Activated CD8-positive, alpha-beta memory T cell treated with anti-CD3 and anti-CD28 coated beads for 1 hour (primary cell): ENCODE measurements at places on chromosomes 2 and 18.

GRCh38 chr2:159290289-159290907 is 3.9 kb upstream of the WDSUB1 start:
- no peak for DNase-seq

DNA sequence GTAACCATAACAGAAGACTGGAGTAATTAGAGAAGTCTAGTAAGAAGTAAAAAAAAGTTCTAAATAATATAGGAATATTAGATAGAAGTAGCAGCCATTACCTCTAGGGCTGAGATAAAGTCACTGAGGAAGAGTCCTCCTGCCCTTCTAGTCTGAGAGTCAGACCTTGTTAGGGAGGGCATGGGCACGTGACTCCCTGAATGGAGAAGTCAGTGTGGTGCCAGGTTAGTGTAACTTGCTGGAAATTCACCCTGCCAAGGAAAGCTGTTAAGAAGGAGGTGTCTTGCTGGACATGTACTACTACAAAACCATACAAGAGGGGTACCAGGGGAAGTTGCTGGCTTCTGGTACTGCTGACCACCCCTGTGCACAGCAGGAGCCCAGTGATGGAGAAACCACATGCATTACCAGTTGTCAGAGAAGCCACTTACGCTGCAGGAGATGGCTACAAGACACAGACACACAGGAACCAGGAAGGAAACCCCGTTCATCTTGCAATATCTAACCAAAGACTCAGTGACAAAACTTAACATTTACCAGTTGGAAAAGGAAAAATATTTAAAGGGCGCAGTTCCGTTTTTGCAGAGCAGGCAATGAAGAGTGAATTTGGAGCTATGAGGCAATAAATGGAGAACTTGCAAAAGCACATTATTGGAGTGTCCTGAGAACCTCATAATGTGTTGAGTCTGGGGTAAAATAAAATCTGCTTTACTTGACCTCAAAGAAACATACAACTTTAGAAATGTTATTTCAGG is 77.2 kb upstream of the TLK1 start:
- no peak for DNase-seq

- DNase-seq: no peak
Measured at GRCh38 chr2:22486343-22486742, 898.6 kb upstream of the KLHL29 start.

DNA sequence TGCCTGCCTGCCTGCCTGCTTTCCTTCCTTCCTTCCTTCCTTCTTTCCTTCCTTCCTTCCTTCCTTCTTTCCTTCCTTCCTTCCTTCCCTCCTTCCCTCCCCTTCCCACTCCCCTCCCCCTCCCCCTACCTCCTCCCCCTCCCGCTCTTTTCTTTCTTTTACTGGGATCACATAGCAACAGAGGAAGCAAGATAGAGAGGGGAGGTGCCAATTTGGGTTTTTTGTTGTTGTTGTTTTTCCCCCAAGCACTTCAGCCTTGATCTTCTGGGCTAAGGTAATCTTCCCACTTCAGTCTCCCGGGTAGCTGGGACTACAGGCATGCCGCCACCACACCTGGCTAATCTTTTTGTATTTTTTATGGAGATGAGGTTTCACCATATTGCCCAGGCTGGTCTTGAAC is 20.0 kb downstream of the PPM1B start:
- DNase-seq: no peak

DNA sequence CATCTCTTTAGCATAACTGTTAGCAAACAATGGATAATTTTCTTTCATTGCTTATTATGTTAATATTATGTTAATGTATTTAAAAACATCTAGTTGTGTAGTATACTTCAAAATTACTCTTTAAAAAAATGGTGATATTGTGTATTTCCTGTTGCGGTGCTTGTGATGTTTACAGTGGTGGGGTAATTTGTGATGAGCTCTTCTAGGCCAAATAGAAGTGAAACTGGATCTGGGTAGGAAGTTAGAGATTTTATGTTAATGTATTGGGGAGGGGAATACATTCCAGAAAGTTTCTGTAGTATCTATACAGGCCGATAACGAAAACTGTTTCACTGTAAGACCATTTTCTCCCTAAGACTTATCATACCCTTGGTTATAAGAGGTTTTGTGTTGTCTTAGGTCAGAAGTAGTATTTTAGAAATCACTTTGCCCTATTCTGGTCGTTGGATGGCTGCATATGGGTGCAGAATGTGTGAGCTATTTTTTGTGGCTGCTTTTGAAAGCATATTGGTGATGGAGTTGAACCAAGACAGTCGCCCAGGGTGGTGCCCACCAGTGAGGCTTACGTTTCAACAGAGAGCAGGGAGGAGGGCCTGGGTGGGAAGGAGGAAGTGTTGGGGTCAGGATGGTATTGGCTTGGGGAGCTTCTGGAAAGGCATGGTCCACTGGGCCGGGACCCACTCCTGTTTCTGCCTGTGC is 5.8 kb downstream of the TSHZ1 start:
- DNase-seq: no peak

GRCh38 chr18:11121443-11121849 is 27.9 kb downstream of the PIEZO2 start:
- DNase-seq: no peak

DNA sequence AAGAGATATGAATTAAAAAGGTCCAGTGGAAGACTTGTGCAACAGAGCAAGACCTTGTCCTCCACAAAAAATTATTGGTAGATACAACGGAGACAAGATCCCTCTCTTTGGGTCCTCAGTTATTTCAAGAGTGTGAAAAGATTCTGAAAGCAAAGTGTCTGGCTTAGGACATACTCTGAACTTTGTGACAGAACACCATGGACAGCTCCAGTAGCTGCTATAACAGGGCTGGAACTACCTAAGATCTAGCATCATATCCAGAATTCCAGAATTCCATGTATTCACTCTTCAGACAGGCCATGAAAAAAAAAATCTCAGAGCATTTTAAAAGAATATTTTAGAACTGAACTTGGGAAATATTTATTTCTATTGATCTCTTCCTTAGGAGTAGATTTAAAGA is 74.8 kb upstream of the ZBTB14 start:
- DNase-seq: no peak

DNA sequence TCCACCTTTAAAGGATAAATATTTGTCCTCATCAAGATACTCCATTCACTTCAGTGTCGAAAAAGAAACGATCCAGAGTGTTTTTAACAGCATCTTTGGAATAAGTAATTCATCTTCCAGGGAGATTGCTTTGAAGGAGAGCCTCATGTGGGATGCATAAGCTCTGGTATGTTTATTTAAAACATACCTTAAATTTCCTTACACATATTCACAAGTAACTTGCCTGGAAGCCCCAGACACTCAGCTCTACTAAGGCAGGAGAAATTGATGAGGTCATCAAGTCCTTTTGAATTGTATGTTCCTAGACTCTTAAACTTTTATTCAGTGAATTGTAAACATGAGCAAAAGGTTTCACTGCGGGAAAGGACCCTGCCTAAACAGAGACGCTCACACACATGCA is 103.0 kb downstream of the CDK15 start:
- DNase-seq: no peak
